Hematopoietic multipotent progenitor cell treated with erythropoietin and hydrocortisone succinate and interleukin-3 and kit ligand, for 17 days (in vitro differentiated cells): ENCODE measurements at places on chromosomes 1 and 21.

GRCh38 chr1:54122135-54122751, 30.6 kb downstream of the CDCP2 start:
- DNase-seq = no peak

DNA sequence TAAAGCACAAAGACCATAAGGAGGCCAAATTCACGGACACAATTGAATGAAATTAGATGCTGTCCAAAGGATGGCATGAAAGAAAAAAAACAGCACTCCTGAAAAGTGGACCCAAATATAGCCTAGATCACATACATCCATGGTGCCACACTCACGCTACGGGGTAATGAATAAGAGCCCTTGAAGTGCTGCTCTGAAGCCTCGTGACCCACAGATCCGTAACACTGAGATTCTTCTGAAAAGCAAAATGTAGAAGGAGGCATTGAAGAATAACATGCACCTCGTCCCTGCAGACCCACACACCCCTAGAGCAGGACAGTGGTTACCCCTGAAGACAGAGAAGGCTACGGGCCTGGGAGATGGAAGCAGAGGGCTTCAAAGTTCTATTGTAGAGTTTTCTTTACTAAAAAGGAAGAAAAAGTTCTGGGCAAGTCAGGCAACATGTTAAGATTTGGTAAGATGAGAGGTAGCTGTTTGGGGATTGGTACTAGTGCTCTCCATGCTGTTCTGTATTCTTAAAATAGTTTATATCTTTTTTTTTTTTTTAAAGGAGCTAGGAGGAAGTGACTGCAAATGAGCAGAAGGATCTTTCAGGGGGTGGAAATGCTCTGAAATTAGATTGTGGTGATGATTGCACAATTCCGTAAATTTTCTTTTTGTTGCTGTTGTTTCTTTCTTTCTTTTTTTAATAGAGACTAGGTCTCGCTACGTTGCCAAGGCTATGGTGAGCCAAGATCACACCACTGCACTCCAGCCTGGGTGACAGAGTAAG, 4.1 kb upstream of the ITGB2 start:
- DNase-seq = no peak

GRCh38 chr1:225434046-225434445, 6.2 kb upstream of the LBR start:
- DNase-seq = no peak

GRCh38 chr1:48493970-48494769, 22.2 kb upstream of the SPATA6 start:
- no peak for DNase-seq

DNA sequence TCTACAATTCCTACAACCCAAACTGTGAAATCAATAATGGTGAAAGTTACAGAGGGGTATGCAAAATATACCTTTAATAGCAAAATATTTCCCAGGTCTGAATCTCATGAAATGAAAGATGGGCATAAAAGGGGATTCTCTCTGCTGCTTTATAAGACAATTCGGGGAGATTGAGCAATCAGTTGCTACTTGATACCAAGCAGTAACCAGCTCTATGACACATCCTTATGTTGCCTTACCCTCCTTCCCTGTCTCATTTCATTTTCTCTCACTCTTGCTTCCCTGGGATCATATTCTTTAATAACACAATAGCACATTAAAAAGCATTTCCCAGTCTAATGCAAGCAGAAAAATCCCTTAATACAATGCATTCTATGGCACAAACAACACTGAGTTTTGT, 29.0 kb downstream of the ZSWIM5 start:
- DNase-seq = no peak

- no peak for DNase-seq
Observed at GRCh38 chr1:44275991-44276405, 62.7 kb downstream of the DMAP1 start.

- no peak for DNase-seq
Observed at GRCh38 chr1:12480748-12481362, 137.2 kb downstream of the DHRS3 start.

- DNase-seq = no peak
Observed at GRCh38 chr1:239841631-239842030, 250.1 kb upstream of the FMN2 start.

GRCh38 chr1:183243161-183244050, 57.3 kb downstream of the LAMC2 start:
- DNase-seq = no peak

GRCh38 chr1:78359666-78360065, 131.1 kb upstream of the PTGFR start:
- DNase-seq = no peak
